ENCODE measurements at places on chromosomes 12 and 14.

DNA sequence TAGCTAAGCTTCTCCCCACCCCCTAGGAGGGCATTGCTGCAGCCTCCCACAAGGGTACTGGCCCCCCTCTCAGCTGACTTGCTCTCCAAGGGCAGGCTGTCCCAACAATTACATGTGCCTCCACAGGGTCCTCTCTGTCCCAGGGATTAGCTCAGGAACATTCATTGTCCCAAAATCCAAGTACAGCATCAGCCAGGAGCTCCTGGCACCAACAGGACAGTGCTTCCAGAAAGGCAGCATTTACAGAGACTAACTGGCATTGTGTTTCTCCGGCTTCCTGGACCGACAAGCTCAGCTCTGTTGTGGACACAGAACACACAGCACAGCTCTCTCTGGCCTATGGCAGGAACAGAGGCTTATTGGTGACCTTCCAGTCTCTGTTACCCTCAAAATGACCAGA, 21.7 kb downstream of the ABCD4 start:
- DNase-seq, result no peak

DNA sequence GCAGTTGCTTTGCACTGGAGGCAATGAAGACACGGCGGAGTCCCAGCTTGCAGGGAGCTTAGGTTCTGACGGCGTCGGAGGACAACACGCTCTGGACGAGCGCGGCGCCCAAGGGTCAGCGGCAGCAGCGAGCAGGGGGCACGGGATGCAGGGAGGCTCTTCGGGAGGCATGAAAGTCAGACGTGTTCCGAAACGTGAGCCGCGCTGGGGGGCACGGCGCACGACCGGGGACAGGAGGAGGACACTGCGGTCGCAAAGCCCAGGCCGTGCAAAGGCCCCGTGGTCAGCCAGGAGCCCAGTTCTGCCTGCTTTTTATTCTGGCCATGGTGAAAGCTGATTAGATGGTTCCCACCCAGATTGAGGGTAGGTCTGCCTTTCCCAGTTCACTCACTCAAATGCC, 294.6 kb downstream of the SNAPC1 start:
- DNase-seq, result no peak

DNA sequence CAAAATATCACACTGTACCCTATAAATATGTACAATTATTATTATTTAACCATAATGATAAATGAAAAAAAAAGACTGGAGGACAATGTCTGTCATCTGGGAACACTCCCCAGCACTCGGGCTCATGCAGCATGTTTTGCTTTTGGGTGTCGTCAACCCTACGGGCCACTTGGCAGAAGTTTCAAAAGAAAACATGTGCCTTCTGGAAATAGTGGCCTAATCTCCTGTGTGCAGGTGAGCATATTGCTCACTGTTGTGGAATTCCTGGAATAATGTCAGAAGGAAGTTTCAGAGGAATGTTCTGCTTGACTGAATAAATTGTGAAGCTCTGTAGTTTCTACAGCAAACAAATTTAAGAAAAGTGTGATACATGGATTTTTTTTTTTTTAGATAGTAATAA, 298.3 kb downstream of the SSPN start:
- no peak for DNase-seq

- DNase-seq, result no peak
Observed at GRCh38 chr14:92596331-92596907, 82.8 kb downstream of the RIN3 start.

- DNase-seq, result no peak
Observed at GRCh38 chr12:3976351-3976938, 103.2 kb upstream of the PARP11 start.

GRCh38 chr12:108604208-108604941, 6.5 kb upstream of the TMEM119 start:
- no peak for DNase-seq

- DNase-seq, result no peak
Observed at GRCh38 chr14:92633724-92634123, 114.7 kb downstream of the LGMN start.

- DNase-seq, result no peak
Observed at GRCh38 chr12:47829584-47829983, 9.9 kb upstream of the HDAC7 start.

DNA sequence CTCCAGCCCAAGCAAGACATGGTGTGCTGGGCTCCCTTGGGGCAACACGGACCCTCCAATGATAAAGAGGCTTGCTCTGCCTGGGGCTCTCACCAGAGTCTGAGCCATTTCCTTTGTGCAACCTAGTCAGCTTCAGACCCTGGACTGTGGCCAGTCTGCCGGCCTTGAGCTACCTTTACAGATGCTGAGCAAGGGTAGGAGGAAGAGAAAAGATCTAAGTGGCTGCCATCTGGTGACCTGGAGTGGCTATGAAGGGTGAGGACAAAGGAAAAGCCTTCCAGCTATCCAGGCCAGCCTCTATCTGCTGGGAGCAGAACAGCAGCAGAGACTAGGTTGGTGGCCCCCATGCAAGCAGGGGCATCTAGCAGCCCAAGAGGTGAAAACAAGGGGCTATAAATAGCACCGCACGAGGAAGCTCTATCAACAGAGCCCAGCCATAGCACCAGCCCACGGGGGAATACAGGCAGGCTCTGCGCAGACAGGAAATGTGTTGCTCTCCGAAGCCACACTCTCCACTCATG, 230.1 kb downstream of the FOXN3 start:
- DNase-seq, result no peak

DNA sequence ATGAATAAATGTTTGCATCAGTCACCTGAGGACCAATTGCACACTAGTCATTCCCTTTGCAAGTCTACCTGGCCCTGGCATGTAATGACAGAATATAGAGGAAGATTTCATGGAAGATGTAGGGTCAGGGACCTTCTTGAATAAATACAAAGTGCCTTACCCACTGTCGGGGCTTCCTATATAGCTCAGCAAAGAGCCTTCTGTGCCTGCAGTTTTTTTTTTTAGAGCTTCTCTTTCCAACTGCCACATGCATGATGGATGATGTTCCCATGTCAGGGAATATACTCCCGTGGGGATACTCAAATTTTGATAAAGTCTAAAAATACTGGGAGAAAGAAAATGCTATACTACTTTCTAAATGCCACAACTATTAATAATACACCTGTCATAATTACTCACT, 176.7 kb downstream of the ADCK1 start:
- no peak for DNase-seq

- DNase-seq, result no peak
Observed at GRCh38 chr14:51308866-51309265, 68.8 kb downstream of the TMX1 start.

DNA sequence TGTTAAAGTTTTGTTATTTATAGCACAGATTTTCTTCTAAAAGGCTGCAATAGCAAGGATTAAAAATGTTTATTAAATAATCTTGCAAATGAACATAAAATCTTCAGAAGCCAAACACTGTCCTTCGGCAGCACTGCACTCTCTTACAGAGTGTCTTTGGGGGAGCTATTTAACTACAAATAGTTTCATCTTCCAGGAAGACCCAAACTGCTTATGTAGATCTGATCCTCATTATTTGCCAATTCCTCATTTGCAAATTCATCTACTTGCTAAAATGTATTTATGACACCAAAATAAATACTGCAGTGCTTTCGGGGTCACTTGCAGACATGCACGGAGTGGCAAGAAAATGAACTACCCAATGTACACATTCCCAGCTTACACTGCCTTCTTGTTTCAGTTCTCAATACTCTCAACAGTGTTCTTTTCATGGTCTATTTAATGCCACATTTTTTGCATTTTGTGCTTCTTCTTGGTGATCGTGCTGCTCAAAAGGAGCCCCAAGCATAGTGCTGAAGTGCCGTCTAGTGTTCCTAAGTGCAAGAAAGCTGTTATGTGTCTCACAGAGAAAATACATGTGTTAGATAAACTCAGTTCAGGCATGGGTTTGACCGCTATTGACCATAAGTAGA, 128.1 kb downstream of the PRKD1 start:
- DNase-seq, result no peak

- DNase-seq, result no peak
Observed at GRCh38 chr12:53538209-53538689, 31.0 kb upstream of the NPFF start.

- DNase-seq, result no peak
Observed at GRCh38 chr12:120150919-120151525, 34.5 kb upstream of the RAB35 start.

GRCh38 chr12:63898764-63899337, 54.4 kb downstream of the SRGAP1 start:
- no peak for DNase-seq

GRCh38 chr12:116426391-116427136, 132.6 kb upstream of the MAP1LC3B2 start:
- no peak for DNase-seq

- DNase-seq, result no peak
Observed at GRCh38 chr12:119479121-119479561, 114.4 kb upstream of the TMEM233 start.
